T1000 (cell line): ENCODE measurements at places on chromosomes 4 and X.

DNA sequence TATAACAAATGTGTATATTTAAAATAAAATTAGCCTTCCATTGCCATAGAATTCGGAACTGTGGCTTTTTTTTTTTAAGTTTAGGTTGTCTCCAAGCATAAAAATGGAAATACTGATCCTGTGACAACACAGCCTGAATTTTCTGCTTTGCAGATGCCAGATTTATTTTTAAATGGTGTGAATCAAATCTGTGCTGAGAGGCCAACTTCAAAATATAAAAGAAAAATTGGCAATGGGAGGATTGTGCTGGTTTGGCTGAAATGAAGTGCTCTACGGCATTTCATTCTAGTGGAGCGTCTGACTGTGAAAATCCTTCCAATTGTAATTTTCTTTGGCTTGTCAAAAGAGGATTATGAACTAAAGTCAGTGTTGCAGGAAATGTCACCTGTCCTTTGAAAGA lies 580.3 kb upstream of the ZFP42 start:
- DNase-seq: no peak

GRCh38 chr4:153466081-153466948 lies at the start of gene TMEM131L:
TMEM131L (plus strand) TSS chr4:153466360; CDS start chr4:153466398, 38 bp downstream.
- DNase-seq: peak; percentile 26

DNA sequence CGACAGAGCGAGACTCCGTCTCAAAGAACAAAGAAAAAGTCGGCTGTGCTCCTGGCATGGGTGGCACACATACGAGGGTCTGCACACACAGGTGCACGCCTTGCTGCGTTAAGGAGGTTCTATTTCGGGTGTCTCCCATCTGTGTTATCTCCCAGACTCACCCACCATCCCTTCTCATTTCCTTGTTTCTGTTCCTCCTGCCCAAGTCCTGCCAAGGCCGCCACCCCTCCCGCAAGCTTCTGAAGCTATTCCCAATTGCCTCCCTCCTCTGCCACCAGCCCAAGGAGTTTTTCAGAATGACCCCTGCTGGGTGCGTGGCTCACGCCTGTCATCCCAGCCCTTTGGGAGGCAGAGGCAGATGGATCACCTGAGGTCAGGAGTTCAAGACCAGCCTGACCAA lies 6.0 kb upstream of the IL3RA start:
- DNase-seq: no peak

DNA sequence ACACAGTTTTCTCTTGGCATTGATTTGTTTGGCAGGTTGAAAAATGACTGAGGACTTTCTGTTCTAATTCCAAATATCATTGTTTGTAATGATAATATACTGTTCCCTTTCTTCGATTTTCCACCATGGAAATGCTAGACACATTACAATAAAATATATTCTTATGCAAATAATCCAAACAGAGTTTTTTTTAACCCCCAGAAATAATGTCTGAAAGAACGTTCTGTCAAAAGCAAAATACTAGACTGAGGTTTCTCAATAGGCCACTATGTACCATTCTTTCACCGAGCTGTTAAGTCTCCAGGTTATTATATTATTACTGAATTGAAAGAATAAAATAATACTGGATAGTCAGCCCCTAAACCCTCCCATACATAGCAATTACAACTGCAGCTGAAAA lies 312.5 kb downstream of the ZIC3 start:
- DNase-seq: no peak

DNA sequence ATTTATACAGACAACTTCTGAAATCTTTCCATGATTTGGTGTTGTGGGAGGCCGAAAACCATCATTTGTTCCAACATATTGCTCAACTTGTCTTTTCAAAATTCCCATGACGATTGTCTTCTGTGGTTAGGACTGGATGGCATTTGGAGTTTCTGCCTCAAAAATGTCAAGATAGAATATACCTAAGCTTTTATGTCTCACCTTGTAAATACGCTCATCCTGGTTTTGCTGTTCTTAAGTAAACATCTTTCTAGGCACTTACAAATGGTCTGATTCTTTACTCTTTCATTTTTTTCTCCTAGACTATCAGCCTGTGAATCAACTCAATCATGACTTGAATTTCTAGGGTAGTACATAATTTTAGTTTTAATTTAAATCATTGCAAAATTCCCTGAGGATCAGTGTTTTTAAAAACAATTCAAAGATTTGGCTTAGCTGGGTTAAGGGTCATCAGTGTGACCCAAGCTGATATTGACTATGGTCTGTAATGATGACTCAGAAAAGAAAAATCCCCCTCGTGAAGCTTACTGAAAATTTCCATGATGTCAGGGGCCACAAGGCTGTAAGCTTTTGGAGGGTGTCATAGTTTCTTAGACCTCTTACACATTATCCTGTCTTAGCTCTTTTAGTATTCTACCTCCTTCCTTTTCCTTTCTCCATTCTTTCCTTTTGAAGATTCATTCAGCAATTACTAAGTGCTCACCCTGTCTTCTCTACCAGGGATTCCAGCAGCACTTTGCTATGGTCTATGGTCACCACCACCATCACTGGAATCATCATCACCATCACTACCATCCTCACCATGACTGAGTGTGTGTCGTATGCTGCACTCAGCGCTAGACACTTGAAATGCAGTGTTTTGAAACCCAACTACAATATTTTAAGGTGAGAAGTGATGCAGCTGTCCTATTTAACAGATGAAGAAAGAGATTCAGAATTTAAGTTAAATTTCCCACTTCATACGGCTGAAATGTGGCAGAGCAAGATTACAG lies 124.4 kb downstream of the CPE start:
- DNase-seq: peak; percentile 4
